ENCODE measurements at places on chromosomes 13 and 19.

GRCh38 chr13:64186071-64186470 lies 2770.4 kb upstream of the PCDH20 start:
- no peak for DNase-seq

- no peak for DNase-seq
These were observed 19.0 kb upstream of the ADGRE1 start for GRCh38 chr19:6868351-6868750.

GRCh38 chr13:89577301-89577700 lies 1770.2 kb upstream of the MIR17HG start:
- no peak for DNase-seq

GRCh38 chr19:49691243-49692146 lies 579 bp downstream of the CPT1C start:
- no peak for DNase-seq

- DNase-seq, result no peak
These were observed 5.3 kb upstream of the CD79A start for GRCh38 chr19:41871573-41872383.
